Kidney (tissue), 22 donors: ENCODE measurements at places on chromosomes 5 and 9. TPM values are rescaled to one million over a fixed set of nuclear protein-coding genes. Genes with fewer than 3 reads are reported as not detected.

Gene NMUR2
- polyA plus RNA-seq, result 0.30 TPM

Gene ANXA2R
- 2.0 TPM for polyA plus RNA-seq

Gene TUSC1
- polyA plus RNA-seq, result 16.7 TPM

DNA sequence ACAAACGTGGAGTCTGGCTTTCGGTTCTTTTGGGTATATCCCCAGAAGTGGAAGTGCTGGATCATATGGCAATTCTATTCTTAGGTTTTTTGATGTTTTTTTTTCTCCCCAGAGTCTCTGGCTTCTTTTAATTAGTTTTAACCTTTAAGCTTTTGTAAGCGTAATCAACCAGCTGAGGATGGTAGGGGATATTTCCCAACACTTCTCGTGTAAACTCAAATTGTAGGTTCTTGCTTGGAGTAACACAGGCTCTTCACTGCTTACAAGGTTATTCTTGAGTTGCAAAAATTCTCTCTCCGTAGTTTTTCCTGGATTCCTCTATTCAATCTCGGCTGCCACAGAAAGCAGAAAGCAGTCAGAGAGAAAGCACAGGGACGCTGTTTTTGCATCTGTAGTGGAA lies 11.9 kb downstream of the LAMC3 start:
- DNase-seq, result no peak

- no peak for DNase-seq
Observed at GRCh38 chr5:168404365-168404764, 81.9 kb upstream of the RARS1 start.
